ENCODE measurements at places on chromosomes 11 and 22. TPM values are rescaled to one million over a fixed set of nuclear protein-coding genes. Genes with fewer than 3 reads are reported as not detected.

- DNase-seq: no peak
These were observed 2.5 kb upstream of the SEPTIN3 start for GRCh38 chr22:41966607-41967240.

- no peak for DNase-seq
These were observed 97.9 kb downstream of the RRAS2 start for GRCh38 chr11:14261066-14261465.

- peak; percentile 54 for DNase-seq
These were observed 30.9 kb upstream of the PARVB start for GRCh38 chr22:43993072-43993760.

DNA sequence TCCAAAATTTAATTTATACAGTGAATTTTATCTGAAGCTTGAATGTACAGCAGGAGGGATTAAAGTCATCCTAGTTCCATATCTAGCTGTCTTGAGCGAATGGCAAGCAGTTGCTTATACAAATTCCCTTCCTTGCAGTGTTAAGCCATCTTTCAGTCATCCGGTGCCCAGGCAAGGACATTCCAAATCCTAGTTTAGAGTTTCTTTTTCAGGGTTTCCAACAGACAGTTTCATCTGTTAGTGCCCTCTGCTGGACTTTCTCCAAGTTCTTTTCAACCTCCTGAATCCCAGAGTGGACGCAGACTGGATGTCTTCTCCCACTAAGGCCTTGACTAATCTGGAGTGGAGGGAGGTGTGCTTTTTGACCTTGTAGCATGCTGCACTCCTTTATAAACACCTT, 45.4 kb downstream of the GRAMD1B start:
- DNase-seq: no peak

SULT4A1 gene
- total RNA-seq: not detected

VPREB1 gene
- not detected for total RNA-seq

- no peak for DNase-seq
These were observed 1.2 kb downstream of the KLHL35 start for GRCh38 chr11:75431533-75432525.

DNA sequence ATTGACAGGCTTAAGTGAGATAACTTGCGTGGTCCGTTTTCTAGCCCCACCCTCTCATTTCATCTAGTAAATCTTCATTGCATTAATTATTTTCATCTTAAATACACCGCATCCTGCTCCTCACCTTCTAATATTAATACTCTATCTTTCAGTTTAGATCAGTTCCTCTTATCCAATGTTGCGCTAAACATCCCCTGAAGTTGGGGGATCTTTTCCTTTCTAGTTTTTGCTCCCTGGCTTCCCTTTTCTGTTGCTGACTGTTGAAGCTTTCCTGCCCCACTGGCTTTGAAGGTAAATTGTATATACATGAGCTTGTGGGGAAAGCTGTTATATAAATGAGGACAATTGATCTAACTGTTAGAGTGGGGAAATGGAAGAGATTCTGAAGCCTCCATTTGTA, 7.2 kb downstream of the CAT start:
- no peak for DNase-seq

Data from CD4-positive, alpha-beta memory T cell (primary cell).